ENCODE measurements at places on chromosomes 12 and 14.

DNA sequence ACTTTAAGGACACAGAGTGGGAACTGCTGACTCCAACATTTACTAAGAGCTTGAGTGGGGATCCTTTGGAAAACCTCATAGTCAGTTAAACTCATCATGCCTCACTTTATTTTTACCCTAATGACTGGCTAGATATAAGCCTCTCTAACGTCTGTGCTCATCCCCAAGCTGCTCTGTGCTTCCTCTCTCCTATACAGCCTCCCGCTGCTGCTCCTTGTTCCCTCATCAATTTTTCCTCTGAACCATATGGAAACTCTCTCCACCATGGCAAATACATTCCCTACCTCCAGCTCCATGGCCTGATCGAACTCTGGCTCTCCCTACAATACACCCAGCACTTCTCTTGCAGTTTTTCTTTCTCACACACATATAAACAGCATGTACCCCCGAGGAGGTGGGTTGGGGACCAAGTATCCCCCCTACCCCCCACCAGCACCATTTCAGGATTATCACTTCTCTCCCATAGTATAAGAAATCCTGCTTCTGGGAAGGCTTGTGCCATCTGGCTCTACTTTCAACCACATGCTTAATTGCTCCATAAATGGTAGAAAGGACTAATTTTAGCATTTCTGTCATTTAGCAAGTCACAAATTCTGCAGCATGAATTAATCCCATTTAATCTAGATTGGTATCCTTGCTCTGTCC lies 39.2 kb upstream of the DYRK2 start:
- no peak for DNase-seq

GRCh38 chr12:105433804-105434203 lies 103.3 kb downstream of the C12orf75 start:
- no peak for DNase-seq

DNA sequence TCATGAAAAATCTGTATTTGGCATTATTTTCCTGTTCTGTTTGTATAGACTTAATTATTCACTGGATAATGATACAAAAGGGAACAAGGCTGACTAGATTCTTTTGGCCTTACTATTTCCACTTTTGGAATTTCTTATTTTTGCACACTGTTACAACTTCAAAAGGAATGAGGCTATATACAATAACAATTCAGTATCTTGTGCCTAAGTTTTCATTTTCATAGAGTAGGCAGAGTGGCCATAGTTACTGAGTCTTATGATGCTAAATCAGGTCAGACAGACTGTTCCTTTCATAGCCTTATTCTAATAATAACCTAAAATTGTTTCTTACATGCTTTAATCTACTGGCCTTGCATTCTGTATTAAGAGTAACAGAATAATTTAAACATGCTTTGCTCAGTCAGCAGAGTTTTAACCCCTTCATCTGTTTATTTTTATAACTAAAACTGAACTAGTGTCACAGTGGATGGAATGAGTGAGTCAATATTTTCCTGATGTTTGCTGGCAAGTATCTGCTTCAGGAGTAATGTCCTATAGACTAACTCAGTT lies 10.5 kb downstream of the TTC8 start:
- no peak for DNase-seq

GRCh38 chr14:105337433-105337832 lies 22.9 kb downstream of the PACS2 start:
- DNase-seq = no peak

DNA sequence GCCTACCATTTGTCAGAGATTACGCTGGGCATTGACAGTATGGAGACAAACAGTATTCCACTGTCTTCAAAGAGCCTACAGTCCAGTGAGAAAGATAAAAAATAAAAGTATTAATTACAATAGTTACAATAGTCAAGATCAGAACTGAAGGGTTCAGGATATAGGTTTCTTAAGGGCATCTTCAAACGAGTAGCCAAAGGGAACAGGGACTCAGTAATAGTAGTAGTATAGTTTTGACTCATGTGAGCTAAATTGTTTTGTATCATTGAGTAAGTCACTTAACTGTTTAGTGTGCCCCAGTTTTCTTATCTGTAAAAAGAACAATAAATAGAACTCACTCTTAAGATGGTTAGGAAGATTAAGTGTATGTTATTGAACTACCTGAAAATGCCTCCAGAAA lies 123.6 kb downstream of the METTL25 start:
- no peak for DNase-seq

DNA sequence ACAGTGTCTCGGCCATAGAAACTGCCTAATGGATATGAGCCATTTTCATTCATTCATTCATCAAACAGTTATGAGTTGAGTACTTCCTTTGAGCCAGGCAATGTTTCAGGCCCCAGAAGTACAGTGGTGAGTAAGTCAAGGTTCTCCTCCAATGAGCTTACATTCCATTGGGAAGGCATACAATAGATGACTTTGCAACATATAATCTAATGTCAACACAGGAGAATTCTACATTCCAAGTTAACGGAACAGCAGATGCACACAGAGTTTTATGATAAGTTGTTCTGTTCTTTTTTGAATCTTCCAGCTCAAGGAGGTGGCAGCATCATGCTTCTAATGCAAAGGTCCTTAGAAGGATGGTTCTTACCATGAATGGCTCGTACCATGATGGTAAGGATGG lies 3.2 kb upstream of the RFC5 start:
- no peak for DNase-seq

DNA sequence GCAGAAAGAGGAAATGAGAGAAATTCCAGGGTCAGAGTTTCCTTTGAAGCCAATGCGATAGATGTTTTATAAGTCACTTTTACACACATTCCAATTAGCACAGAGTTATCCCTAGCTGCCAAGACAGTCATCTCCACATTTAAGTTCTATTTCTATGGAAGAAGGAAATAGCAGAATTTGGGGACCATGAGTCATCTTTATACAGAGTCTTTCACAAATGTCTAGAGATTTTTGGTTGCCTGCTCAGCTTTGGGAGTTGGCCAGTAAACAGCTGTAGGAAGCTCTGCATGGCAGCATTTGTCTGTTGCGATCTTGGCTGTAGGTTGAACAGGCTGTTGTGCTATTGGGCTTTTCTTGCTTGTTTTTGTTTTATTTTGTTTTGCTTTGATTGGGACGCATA lies 884.3 kb downstream of the GALC start:
- peak; percentile 25 for DNase-seq

DNA sequence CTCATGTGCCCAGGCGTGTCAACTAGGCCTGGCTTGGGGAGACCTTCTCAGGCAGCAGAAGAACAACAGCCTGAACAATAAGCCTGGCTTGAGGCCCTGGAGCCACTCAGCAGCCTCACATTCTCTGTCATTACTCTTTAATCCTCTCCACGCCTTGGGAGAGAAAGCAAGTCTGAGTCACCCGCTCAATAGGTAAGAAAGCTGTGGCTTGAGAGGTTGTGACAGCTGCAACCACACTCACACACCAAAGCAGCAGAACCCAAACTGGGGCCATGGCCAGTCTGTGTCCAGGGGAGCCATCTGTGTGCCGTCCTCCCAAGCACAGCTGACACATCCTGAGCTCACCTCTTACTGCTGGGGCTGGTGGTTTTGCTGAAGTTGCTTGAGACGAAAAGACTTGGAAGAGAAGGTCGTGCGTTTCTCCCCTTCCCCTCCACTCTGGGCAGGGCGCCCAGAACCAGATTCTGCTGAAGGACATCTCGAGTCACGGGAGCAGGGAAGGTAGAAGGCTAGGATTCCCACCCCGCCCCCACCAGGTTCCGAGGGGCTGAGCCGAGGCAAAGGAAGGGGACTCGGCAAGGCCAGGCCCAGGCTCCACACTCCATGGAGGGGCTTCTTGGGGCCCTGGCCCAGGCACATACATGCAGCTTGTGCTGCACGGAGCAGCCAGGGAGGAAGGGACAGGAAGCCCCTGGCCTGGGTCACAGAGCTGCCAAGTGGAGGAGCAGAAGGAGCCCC lies 5.5 kb downstream of the TMEM63C start:
- no peak for DNase-seq

- no peak for DNase-seq
Measured at GRCh38 chr14:71780075-71780474, 152.2 kb upstream of the RGS6 start.

GRCh38 chr12:127046467-127046866 lies 1220.5 kb upstream of the TMEM132C start:
- no peak for DNase-seq

DNA sequence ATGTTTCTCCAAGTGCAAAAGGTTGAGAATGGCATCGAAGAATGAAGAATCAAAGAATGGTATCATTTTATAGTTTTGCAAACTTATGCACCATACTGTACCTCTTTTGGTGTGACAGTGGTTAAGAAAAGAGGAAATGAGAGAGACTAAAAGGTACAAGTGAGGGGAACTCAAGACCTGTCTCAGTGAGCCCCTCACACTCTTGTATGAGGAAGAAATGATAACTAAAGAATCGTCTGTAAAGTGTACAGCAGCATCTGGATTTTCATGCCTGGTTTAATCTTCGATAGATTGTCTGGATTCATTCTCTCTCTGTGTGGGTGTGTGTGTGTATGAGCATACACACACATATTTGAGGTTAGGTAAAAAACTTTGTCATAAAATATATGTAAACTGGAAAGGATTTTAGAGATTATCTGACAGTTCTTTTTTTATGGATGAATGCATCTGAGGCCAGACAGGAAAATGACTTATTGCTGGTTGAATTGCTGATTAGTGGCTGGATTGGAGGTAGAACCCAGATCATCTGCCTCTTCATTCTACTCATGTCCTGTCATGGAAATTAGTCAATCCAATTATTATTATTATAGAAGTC lies 16.0 kb upstream of the SLC38A2 start:
- DNase-seq = no peak

DNA sequence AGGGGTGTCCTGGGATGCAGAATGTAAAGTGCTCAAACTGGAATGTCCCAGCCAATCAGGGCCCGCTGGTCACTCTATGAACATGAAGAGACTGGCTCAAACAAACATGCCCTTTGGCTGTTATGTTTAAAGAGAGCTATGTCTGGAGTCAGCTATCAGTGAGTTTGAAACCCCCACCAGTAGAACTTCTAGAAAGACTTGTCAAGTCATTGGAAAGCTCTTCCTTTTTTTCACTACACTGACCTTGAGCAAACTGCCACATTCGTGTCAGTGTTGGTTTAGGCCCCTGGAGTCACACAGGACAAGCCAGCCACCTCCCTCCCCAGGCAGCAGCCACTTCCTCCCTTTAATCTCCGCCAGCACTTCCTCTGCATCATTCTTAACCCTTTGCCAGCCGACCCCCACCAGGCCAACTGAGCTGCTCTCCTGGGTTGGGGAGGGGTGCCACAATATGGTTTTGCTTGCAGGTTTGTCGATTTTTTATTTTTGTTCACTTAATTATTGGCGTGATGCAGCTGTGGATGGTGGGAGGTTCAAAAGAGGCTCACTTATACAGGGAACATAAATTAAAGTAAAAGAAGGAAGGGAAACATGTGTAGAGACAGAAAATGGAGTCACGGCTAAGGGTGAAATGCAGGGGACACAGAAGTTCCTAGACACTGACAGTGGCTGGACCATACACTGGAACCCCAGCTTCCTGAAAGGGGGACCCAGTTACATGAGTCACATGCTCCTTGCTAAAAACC lies 25.3 kb downstream of the CMKLR1 start:
- DNase-seq = peak; percentile 47

DNA sequence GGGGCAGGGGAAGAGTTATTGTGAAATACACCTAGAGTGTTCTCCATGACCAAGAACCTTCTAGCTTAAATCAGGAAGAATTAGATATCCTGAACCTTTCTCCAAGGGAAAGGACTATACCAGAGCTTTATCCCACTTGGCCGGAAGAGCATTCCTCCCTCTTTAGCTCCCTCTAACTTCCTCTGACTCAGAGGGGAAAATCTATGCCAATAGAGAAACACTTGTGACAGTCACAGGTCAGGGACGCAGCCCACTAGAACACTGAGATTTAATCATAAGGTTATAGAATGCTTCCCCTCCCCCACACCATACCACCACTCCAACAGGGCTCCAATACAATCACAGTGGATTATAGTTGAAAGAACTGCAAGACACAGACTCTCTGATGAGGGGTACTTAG lies 55.4 kb upstream of the RFX4 start:
- DNase-seq = no peak

- no peak for DNase-seq
Measured at GRCh38 chr12:58452546-58452945, 467.8 kb downstream of the LRIG3 start.

DNA sequence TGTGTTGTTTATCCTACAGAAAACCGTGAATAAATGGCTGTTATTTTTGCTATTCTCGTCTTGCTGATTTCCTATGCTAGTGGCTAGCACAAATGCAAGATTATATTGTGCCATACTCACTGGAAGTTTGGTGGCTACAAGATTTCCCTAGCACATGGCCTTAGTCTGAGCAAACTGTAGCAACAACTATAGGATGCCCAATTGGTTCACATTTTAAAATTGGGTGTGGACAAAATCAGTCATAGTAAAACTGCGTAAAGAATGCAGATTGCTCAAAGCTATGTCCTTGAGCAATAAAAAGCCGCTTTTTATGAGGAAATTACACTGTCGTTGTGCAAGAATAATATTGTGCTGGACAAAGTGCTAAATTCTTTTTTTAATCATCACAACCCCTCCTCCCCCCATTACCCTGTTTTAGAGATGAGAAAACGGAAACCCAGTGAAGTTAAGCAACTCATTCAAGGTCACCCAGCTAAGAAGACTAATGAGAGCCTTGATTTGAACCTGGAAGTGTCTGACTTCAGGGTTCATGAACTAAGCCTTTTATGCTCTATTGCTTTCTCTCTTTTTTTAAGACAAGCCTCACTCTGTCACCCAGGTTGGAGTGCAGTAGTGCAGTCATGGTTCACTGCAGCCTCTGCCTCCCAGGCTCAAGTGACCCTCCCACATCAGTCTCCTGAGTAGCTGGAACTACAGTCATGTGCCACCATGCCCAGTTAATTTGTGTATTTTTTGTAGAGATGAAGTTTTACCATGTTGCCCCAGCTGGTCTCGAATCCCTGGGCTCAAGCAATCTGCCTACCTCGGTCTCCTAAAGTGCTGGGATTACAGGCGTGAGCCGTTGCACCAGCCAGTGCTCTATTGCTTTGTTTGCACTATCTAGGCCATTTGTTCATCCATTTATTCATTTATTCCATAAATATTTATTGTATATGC lies 73.6 kb downstream of the SRGAP1 start:
- DNase-seq = no peak

Measured in right hindlimb (tissue), 1 donor.